ENCODE measurements at places on chromosomes 11 and 22. TPM values are rescaled to one million over a fixed set of nuclear protein-coding genes. Genes with fewer than 3 reads are reported as not detected.

CHADL gene
- total RNA-seq = 0.61 TPM

AMOTL1 gene
- 14.2 TPM for total RNA-seq

OR52A1 gene
- not detected for total RNA-seq

IMMP1L gene
- total RNA-seq = 16.9 TPM

F2 gene
- total RNA-seq = not detected

DLAT gene
- 51.1 TPM for total RNA-seq

KCNQ1OT1 gene
- 1.1 TPM for total RNA-seq

ZFPL1 gene
- 45.3 TPM for total RNA-seq

PHOX2A gene
- total RNA-seq = 0.89 TPM
